Left ventricle myocardium inferior (tissue), 1 donor: ENCODE measurements at places on chromosomes 3 and 15.

DNA sequence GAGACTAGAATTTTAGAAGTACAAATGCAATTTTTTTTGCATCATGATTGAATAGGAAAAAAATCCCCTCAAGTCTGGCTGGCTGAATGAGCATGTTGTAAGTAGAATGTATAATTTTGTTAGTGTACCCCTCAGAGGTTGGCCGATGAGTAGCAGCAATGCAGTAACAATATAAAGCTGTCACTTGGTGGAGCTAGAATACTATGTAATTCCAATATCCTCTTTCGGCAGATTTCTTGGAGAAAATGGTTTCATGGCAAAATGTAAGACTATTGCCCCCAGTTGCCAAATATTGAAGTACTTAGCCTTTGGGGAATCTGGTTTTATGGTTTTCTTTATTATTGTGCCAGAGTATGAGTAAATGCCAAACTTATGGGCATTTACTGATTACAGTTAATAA lies 39.8 kb upstream of the SGO1 start:
- DNase-seq, result no peak

GRCh38 chr3:170144437-170144843 lies 37.1 kb downstream of the PHC3 start:
- DNase-seq, result no peak

DNA sequence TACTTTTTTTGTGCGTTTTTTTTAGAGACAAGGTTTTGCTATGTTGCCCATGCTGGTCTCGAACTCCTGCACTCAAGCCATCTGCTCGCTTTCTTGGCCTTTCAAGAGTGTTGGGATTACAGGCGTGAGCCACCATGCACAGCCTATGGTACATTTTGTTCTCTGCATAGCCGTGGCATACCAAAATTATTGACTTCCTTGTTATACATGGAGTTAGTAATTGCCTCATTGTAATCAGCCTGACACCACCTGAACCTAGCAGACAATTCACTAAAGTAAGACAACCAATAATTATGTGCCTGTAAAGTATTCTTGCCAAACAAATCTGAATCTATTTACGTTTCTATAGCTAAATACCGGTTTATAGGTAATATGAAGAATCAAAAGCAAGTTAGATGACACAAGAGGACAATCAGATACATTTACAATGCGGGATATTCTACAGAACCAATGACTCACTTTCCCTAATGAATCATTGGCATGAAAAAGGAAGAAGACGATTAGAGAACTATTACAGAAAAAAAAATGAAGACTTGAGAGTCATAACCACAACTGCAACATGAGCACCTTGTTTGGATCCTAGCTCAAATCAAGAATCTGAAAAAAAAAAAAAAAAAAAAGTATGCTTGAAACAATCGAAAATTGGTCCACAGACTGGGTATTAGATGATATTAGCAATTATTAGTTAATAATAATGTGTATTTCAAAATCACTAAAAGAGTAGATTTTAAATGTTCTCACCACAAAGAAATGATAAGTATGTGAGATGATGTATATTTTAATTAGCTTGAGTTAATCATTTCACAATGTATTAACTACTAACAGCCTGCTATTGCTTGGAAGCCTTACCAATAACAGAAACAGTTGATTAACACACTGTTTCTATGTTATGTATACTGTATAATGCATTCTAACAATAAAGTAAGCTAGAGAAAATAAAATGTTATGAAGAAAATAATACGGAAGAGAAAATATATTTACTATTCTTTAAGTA lies 7.1 kb downstream of the GUCA1C start:
- DNase-seq, result no peak

- DNase-seq, result no peak
Observed at GRCh38 chr15:62618846-62619504, 423.6 kb upstream of the TPM1 start.

- DNase-seq, result no peak
Observed at GRCh38 chr15:56320861-56321260, 44.4 kb upstream of the TEX9 start.

DNA sequence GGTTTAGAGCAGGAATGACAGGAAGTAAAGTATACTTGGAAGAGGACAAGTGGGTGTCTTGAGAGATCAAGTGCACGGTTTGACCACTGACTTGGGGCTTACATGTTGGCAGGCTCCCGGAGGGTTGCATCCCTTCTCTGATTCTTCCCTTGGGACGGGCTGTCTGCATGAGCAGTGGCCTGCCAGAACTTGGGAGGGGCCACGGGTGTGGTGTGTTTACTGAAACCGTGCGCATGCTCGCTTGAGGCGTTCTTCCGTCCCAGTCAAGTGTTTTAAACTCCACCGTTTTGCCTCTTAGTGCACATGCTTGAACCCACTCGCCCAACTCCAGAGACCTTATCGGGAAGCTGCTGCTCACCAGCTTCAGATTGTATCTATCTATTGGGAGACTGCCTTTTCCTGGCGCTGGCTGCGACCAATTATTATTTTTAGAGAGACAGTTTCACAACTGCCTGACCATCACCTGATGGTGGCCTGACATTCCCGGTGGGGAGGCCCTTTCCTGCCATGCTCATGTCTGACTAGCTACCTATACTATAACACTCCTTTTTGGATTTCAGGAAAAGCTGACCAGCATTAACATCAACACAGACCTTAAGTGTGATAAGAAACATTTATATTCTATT lies 14.9 kb upstream of the C3orf22 start:
- DNase-seq, result no peak
